ENCODE measurements at places on chromosomes 3 and 15. TPM values are rescaled to one million over a fixed set of nuclear protein-coding genes. Genes with fewer than 3 reads are reported as not detected.

The OR5K2 gene
- total RNA-seq, result not detected

The ALG1L2 gene
- total RNA-seq, result not detected

The SLC27A2 gene
- not detected for total RNA-seq

The PEX5L gene
- not detected for total RNA-seq

The UNC13C gene
- not detected for total RNA-seq

The FBXW12 gene
- not detected for total RNA-seq

The DCLK3 gene
- not detected for total RNA-seq

The ZPLD1 gene
- total RNA-seq, result not detected

The ATP10A gene
- total RNA-seq, result 0.97 TPM

The NPHP3 gene
- 16.5 TPM for total RNA-seq

The PRICKLE2 gene
- total RNA-seq, result 13.7 TPM

The SLC6A20 gene
- total RNA-seq, result not detected

The CYB561D2 gene
- 23.1 TPM for total RNA-seq

The ZIC1 gene
- total RNA-seq, result not detected

The P3H2 gene
- 13.9 TPM for total RNA-seq

Measured in cardiac atrium fibroblast (primary cell).